Mesenteric fat pad (tissue), 1 donor: ENCODE measurements at places on chromosomes 4 and X.
A peak's percentile ranks its signal among the peaks of the same experiment; 100 is the strongest.

GRCh38 chr4:24680746-24681448 is 96.5 kb upstream of the DHX15 start:
- no peak for DNase-seq

DNA sequence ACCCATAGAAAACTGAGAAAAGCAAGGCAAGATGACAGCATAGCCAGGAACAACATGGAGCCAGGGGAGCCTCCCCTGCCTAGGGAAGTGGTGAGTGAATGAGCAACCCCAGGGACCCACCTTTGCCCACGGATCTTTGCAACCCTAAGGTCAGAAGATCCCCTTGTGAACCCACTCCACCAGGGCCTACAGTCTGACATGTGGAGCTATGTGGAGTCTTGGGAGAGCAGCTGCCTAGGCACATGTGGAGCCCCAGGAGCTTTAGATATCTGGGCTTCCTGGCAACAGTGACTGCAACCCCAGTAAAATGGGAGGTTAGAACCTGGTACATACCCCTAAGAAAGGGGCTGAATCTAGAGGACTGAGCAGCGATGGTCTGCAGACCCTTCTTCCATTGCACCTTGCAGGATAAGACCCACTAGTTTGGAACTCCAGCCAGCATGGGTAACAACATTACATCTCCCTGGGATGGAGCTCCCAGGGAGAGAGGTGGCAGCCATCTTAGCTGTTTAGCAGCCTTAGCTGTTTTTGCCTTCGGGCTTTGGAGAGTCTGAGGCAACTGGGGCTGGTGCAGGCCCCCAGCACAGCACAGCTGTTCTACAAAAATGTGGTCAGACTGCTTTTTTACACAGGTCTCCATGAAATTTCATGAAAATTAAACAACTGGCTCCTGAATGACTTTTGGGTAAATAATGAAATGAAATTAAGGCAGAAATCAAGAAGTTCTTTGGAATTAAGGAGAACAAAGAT is 104.7 kb upstream of the TRIM2 start:
- no peak for DNase-seq

DNA sequence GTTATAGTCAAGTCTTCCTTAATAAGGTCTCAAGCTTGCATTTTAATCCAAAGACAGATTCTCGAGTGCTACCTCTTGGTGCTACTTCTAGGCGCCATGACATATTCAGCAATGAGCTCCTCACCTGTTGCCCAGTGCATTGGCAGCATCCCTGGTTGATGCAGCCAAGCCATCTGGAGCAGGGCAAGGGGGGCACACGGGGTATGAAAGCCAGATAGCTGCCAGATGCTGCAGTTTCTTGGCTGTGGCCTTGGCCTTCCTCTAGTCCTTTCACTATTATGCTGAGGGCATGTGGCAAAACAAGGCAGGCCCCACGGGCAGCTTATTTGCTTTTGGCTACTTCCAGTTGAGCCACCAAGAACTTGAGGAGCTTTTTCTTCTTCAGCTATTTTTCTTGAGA is 168.6 kb upstream of the PGRMC2 start:
- DNase-seq = no peak

DNA sequence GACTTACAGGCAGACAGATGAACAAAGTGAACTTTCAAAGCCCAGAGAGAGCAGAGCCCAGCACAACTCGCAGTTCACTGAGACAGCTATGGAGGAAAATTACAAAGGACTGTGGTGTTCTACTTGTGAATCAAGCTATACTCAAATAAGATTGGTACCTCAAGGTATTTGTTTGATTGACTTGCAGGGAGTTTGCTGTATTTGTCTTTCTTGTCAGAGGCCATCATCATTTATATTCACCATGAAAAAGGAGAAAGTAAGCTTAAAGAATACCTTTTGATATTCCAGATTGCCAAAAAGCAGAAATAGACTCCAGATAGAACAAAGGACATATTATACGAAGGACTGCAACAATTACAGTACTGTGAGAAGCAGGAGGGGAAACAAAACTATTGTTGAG is 1047.9 kb downstream of the RPA4 start:
- no peak for DNase-seq

- DNase-seq = no peak
Observed at GRCh38 chr4:127856196-127856812, 24.4 kb upstream of the PLK4 start.

DNA sequence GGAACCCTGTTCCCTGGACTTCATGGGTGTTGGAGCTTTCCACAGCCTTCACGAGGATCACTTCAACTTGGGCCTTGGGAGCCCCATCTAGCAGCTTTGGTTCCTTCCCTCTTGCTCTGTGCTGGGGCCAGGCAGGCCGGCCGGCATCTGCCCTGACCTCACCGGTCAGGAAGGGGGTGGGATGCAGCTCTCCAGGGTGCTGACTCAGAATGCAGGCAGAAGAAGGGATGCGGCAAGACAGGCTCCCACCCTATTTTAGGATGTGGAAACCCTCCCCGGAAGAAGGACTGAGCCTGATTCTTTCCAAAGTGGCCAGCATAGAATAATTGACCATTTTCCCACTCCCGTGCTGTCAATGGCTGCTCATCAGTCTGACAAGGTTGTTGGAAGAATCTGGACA is 47.1 kb downstream of the FHDC1 start:
- no peak for DNase-seq

- peak; percentile 53 for DNase-seq
Observed at GRCh38 chr4:1105662-1106061, 7.7 kb downstream of the RNF212 start.

GRCh38 chrX:132774010-132774714 is 184.3 kb downstream of the HS6ST2 start:
- no peak for DNase-seq

GRCh38 chr4:106793933-106794332 is 242.2 kb downstream of the DKK2 start:
- no peak for DNase-seq
